ENCODE measurements at places on chromosomes 16 and 17. TPM values are rescaled to one million over a fixed set of nuclear protein-coding genes. Genes with fewer than 3 reads are reported as not detected.

EVPLL gene
- total RNA-seq: not detected

PRR11 gene
- total RNA-seq: 1.7 TPM

FNDC8 gene
- not detected for total RNA-seq

TMIGD1 gene
- total RNA-seq: not detected

GPR139 gene
- total RNA-seq: not detected

GABARAP gene
- 540 TPM for total RNA-seq

AHSP gene
- total RNA-seq: not detected

COX4I1 gene
- 1,487 TPM for total RNA-seq

SPNS3 gene
- total RNA-seq: 0.29 TPM

GIT1 gene
- 31.4 TPM for total RNA-seq

TRIM25 gene
- 20.8 TPM for total RNA-seq

TMEM238L gene
- total RNA-seq: not detected

RFWD3 gene
- 6.3 TPM for total RNA-seq

CBX2 gene
- total RNA-seq: 3.5 TPM

DNASE1L2 gene
- total RNA-seq: 0.26 TPM

HOXB4 gene
- 1.1 TPM for total RNA-seq

OMG gene
- not detected for total RNA-seq

SALL1 gene
- 8.4 TPM for total RNA-seq

SSTR5 gene
- 17.7 TPM for total RNA-seq

BAIAP3 gene
- 2.7 TPM for total RNA-seq

ABAT gene
- 16.8 TPM for total RNA-seq

PYY gene
- total RNA-seq: not detected

MT3 gene
- 2.0 TPM for total RNA-seq

LGALS9B gene
- total RNA-seq: not detected

DRC3 gene
- 1.4 TPM for total RNA-seq

KRT32 gene
- not detected for total RNA-seq

GALK1 gene
- total RNA-seq: 15.9 TPM

G6PC1 gene
- total RNA-seq: not detected

IRX6 gene
- not detected for total RNA-seq
